ENCODE measurements at places on chromosomes 12 and 14.

- no peak for DNase-seq
These were observed 133.2 kb downstream of the SCARB1 start for GRCh38 chr12:124730455-124730932.

DNA sequence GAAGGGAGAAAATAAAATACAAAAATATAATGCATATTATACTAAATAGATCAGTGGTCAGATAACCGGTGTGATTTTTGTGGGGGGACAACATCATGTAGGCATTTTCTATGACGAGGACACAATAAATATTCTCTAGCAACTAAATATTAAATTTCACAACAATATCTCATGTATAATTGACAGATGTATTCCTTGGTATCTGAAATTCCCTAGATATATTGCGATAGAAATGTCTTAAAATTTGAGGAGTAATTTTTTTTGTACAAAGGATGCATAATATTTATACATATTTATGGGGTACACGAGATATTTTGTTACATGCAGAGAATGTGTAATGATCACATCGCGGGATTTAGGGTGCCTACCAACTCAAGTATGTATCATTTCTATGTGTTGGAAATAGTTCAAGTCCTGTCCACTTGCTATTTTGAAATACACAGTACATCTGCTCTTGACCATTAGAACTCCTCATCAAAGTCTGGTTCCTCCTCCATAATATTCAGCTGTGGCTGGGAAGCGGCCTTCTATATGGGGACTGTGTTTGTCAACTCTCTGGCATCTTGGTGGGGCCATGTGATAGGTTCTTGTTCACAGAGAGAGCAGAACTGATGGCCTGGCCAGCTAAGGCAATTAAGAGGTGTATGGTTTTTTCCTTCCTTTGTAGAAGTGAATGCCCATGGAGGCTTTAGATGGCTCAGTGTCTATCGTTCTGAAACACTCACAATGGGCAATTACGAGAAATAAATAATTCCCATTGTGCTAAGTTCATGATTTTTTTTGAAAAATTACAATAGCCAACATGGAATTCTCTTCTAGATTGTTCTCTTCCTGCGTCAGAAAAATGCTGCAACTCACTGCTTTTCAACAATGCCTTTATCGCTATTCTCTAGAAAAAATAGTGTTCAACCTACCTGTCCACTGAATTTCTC is 8.8 kb downstream of the A2M start:
- no peak for DNase-seq

DNA sequence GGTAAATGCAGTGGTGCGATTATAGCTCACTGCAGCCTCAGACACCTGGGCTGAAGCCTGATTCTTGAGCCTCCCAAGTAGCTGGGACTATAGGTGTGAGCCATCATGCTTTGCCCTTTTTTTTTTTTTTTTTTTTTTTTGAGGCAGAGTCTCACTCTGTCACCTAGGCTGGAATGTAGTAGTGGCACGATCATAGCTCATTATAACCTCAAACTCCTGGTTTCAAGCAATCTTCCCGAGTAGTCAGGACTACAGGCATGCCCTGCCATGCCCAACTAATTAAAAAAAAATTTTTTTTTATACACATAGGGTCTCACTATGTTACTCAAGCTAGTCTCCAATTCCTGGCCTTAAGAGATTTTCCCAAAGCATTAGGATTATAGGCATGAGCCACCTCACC is 6.9 kb downstream of the ATP2A2 start:
- no peak for DNase-seq

GRCh38 chr12:5000204-5000603 is 43.5 kb upstream of the KCNA5 start:
- DNase-seq: no peak

GRCh38 chr12:3236345-3237187 is 159.4 kb downstream of the TSPAN9 start:
- no peak for DNase-seq

Data from endothelial cell (in vitro differentiated cells).